ENCODE measurements at places on chromosomes 13 and 19.

GRCh38 chr19:35909684-35910035, 1.6 kb upstream of the TYROBP start:
- no peak for DNase-seq

DNA sequence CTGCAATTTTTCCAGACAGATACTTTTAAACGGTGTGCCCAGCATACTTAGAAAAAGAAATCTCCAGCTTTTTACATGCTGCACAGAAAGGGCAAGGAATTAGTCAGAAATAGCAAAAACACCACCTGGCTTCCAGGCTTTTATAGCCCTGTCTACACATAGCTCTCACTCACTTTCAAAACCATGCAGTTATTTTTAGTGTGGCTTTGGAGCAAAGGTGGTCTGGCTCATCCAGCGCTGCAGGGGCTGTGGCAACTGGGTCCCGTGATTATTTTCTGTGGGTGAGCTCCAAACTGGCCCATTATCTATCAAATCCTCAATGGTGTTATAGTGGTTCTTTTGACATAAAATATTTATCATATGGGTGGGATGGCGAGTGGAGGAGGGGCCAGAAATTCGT, 57.0 kb downstream of the COL4A2 start:
- no peak for DNase-seq

DNA sequence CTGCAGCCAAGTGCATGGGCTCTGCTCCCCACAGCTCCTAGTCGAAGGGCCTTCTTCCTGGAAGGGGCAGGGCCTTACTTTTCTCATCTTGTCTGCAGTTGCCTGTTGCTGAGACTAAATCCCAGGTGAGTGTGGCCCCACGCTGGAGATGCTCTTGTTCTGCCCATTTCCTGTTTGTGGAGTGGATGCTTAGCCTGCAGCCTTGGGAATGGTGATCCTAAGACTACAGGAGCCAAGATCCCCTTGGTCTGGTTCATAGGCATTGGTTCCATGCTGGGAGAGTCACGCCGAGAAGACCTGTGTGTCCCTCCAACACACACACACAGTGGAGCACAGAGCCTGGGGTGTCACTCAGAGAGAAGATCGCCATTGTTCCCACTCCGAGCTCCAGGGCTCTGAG, 23.5 kb downstream of the CFAP97D2 start:
- no peak for DNase-seq

DNA sequence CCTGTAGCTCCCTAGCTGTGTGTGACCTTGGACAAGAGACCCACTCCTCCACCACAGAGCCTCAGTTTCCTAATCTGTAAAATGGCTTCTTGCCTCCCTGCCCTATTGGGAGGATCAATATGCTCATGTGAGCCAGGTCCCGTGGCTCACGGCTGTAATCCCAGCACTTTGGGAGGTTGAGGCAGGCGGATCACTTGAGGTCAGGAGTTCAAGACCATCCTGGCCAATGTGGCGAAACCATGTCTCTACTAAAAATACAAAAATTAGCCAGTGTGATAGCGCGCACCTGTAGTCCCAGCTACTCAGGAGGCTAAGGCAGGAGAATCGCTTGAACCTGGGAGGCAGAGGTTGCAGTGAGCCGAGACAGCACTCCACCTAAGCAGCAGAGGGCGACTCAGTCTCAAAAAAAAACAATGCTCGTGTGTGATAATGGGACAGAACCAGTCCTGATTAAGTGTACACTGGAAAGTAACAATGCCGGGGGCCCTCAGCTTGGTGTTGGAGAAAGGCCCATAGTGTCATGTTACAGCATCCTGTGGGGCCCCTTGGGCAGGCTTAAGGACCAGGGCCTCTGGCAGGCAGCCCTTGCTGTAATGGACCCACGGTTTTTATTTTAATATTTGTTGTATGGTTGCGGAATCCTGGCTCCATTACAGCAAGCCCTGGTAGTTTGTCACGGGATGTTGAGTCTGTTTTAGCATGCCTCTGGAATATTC, 6.8 kb downstream of the RPS11 start:
- peak; percentile 91 for DNase-seq

GRCh38 chr13:113904411-113904810, 40.5 kb upstream of the GAS6 start:
- DNase-seq = no peak

DNA sequence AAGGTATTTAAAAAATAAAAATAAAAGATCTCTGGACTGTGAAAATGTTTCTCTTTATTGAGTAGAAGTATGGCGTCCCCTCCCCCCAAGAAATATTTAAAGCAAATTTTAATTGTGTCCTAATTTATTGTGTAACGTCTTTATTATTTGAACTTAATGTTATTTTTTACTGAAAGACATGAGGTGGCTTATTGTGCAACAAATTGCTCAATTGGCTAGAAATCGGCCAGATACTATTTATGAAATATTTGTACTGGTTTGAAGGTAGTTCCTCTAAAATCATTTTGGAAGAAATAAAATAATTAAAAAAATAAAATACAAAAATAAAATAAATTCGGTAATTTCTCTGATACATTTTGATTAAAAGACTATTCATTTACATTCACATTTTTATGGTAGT, 162.3 kb downstream of the DACH1 start:
- DNase-seq = no peak

- DNase-seq = no peak
These were observed 13.4 kb downstream of the TECR start for GRCh38 chr19:14542711-14543328.

DNA sequence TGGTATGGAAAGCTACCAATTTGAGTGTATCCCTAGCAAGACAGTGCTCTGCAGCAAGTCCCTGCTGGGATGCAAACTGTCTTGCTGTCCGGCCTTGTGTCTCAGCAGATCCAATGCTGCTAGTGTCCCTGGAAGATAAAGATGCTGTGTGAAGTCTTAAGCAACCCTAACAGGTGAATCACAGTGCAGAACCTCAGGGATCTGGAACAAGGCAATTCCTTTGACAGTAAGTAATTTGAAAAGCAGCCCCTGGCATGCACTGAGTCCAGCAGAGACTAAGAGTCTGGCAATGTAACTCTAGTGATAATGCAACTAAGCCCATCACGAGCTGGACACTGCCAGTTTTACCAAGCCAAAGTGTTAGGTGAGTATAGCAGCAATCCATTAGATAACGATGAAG, 1.7 kb upstream of the UCHL3 start:
- DNase-seq = no peak

DNA sequence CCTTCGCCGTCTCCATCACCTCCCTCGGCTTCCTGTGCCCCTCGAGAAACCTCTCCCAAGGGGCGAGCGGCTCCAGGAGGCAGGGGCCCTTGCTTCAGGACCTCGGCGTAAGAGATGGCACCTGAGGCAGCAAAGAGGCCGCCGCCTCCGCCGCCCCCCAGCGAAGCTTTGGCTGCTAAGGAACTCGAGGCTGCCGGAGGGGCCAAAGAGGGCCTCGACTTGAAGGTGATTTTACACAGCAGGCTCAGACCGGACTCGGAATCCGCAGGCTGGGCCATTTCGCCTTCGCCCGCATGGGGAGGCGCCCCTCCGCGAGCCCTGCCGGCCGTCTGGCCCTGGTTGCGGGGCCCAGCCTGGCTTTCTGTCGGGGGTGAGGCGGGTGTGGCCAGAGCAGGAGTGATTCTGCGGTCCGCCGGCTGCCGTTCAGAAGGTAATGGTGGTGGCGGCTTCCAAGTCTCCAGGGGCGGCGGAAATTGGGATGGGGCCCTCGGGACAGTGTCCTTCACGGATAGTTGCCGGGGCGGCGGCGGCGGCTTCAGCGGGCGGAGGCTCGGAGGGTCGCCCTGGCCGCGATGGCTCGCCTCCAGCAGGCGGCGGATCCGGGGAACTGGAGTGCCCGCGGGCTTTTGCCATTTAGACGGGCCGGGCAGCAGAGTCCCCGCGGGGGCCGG, 1.4 kb downstream of the GGN start:
- DNase-seq = no peak

DNA sequence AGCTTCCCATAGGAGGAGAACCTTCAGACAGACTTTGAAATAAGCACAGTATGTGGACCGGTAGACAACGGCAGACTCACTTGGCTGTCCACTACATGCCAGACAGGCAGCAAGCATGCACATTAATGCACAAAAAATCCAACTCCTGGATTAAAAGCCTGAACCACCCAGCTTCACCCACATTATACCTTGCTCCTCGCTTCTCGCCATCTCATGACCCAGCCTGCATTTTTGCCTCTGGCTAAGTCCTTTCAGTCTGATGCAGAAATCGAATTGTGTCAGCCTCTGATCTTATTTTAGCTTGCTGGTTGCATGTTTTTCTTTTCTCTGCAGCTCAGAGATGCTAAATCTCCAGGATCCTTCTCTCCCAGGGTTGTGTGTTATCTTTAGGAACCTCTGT, 358.7 kb downstream of the RFC3 start:
- no peak for DNase-seq

GRCh38 chr19:4916292-4917082, 7.2 kb downstream of the UHRF1 start:
- no peak for DNase-seq

GRCh38 chr13:75454497-75454896, 27.5 kb downstream of the TBC1D4 start:
- no peak for DNase-seq

DNA sequence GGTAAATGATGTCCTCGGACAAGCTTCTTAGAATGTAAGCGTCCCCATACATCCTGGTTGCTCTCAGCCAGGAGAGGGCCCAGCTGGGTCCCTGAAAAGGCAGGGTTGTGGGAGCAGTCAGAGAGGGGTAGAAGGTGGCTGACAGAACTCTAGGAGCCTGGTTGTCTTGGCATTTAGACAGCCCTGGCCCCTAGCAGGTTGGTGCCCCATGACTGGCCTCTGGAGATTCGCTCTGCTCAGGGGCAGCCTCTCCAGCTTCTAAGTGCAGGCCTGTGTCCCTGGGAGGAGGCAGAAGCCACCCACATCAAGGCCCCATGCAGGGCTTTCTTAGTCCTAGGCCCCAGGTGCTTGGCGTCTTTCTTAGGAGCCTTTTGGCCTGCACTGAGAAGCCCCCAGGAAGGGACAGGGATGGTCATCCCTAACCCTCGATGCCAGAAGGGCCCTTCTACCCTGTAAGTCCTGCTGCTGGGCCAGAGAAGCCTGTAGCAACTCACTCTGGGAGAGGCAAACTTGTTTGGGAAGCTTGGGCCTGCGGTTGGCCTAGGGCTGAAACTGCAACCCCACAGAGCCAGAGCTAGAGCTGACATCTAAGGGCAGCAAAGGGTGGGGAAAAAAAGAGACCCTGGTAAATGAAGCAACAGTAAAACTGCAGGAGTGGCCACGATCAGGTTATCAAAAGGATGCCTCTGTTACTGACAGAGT, 2.8 kb upstream of the CDX2 start:
- DNase-seq = no peak

- DNase-seq = no peak
These were observed 156.8 kb downstream of the FLT1 start for GRCh38 chr13:28338006-28338574.

DNA sequence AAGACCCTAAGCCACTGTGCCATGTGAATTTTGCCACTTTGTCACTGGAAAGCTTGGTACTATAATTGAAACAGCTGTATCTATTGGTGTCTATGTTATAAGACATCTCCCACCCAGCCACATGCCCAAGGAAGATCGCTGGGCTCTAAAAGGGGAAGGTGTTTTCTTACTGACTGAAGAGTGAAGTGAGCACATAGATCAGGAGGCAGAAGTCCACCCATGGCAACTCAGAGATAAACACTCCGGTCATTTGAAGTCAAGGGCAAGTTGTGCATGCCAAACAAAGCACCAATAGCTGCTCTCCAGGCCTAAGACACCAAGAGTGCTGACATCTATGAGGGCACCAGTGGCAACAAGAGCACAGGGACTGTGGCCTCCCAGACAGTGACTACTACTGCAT, 153.8 kb downstream of the KCTD12 start:
- no peak for DNase-seq

DNA sequence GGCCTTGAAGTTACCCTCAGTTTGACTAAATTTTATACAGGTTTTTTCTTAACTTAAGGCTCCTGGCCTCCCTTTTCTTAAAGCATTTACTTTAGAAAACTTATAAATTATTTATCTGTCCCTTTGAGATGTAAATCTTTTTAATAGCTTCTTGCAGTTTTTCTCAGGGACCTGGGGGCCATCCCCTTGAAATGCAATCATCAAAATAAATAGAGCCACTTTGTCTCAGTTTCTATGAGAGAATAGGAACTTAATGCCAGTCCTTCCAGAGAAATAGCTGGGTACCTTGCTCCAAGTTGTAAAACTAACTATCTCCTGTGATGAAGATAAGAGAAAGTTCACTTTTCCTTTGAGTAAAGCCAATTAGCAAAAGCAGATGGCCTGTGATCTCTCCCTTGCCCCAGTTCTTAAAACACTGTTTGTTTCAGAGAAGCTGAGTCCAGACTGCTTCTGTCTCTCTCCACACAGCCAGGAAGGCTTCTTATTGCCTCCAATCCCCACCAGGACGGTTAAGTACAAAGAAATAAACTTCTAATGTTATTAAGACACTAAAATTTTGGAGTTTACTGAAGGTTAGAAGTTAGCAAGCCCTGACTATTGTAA, 913.1 kb downstream of the OLFM4 start:
- DNase-seq = no peak

- no peak for DNase-seq
These were observed 55.4 kb upstream of the USE1 start for GRCh38 chr19:17159466-17160393.

- DNase-seq = no peak
These were observed 18.1 kb downstream of the PGLS start for GRCh38 chr19:17529239-17530158.

Data from DMS79 treated with DMSO at 0.1 percent for 48 hours (cell line).